ENCODE measurements at places on chromosomes 6 and 20.

DNA sequence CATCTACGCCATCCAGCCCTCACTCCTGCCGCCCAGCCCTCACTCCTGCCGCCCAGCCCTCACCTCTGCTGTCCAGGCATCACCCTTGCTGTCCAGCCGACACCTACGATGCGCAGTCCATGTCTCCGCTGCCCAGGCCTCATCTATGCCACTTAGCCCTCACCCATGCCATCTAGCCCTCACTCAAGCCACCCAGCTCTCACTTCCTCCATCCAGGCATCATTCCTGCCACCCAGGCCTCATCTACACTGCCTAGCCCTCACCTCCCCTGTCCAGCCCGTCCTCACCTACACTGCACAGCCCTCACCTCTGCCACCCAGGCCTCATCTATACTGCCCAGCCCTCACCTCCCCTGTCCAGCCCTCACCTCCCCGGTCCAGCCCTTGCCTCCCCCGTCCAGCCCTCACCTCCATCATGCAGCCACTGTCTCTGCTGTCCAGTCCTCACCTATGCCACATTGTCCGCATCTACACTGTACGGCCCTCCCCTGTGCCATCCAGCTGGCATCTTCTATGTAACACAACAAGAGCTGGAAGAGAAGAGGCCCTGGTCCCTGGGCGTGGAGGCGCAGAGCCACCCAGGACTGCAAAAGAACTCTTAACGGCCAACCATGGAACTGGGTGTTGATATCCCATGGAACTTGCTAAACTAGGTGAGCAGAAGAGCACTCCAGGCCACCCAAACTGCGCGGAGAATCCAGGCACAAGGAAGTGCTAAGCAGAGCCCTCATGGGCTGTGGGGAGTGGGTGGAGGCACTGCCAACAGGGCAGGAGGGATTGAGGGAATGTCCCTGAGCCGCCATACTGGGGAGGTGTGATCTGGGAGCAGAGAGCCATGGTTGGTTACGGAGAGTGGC, 31.0 kb downstream of the RNASET2 start:
- no peak for DNase-seq

DNA sequence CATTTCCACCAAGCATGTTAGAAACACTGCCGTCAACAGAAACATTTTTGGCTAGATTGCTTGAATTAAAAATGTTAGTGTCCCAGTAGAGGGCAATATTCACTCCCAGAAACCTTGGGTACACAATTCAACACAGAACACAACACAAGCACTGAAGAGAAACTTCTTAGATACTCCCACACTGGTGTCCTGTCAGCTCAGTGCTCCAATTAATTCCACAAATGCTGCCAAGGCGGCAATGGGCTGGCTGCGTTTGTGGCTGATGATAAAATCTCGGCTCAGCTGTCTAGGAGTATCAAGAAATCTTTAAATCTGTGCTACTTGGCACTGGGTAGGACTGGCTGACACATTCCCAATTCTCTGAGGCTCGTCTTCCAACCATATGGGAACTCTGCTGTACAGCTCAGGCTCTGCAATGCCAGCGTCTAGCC, 39.3 kb downstream of the BEND3 start:
- no peak for DNase-seq

DNA sequence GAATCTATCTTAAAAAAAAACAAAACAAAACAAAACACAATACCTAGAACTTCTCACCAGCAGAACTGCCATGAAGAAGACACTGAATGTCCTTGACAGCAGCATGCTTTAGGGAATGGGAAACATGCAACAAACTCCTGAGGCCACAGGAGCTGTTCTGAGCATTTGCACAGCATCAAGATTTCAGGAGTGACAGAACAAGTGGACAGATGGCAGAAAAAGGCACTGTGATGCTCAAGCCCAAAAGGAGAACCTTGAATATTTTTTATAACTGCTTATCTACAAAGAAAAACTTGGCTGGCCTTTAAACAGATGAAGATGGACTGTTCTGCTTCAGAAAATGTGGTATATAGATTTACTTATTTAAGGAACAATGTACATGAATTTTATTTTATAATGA, 158.9 kb downstream of the RALGAPA2 start:
- DNase-seq = no peak

DNA sequence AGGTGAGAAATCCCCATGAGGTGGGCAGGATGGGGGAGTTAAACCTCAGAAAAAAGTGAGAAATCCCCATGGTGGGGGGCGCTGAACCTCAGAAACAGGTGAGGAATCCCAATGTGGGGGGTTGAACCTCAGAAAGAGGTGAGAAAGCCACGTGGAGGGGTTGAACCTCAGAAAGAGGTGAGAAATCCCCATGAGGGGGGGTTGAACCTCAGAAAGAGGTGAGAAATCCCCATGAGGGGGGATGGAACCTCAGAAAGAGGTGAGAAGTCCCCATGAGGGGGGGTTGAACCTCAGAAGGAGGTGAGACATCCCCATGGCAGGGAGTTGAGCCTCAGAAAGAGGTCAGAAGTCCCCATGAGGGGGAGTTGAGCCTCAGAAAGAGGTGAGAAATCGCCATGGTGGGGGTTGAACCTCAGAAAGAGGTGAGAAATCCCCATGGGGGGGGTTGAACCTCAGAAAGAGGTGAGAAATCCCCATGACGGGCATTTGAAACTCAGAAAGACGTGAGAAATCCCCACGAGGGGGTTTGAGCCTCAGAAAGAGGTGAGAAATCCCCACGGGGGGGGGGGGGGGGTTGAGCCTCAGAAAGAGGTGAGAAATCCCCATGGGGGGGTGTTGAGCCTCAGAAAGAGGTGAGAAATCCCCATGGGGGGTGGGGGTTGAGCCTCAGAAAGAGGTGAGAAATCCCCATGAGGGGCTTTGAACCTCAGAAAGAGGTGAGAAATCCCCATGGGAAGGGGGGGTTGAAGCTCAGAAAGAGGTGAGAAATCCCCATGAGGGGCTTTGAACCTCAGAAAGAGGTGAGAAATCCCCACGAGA, 14.3 kb upstream of the GOPC start:
- no peak for DNase-seq

- DNase-seq = no peak
Observed at GRCh38 chr6:40320441-40320840, 266.7 kb downstream of the LRFN2 start.

DNA sequence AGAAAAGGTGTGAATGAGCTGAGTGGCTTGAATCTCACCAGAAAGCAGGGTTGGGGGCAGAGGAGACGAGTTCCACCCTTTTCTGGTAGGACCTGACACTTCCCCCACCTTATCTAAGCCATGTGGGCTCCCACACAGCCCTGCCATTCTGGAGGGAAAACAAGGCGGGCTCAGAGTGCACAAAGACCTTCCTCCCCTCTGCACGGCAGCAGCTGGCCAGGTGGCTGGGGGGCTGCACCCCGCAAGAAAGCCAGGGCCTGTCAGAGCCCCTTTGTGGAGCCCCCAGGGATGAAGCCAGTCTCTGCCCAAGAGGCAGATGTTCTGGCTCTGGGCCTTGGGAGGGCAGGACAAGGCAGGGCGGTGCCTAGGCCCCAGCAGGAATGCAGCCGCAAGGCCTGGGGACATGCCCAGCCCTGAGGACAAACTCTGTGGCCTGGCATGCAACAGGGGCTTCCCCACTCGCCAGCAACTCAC, 48.4 kb upstream of the DSN1 start:
- no peak for DNase-seq

GRCh38 chr6:127483399-127484055, 24.3 kb upstream of the KIAA0408 start:
- DNase-seq = no peak

DNA sequence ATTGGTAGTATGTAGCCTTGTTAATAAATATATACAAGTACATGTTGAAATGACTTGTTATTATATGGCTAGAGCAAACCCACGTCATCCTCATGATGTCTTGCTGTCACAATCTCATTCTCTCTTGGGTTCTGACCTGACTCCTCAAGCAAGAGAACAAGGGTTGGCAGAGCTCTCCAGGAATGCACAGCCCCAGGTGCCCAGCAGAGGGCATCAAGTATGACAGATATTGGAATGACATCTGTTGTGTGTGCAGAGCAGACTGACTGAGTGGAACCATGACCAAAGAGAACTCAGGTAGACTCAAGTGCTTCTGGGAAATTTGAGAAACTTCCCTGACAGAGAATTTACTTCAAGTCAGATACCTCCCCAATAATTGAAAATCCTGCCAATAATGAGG, 90.6 kb downstream of the PAX1 start:
- DNase-seq = no peak

DNA sequence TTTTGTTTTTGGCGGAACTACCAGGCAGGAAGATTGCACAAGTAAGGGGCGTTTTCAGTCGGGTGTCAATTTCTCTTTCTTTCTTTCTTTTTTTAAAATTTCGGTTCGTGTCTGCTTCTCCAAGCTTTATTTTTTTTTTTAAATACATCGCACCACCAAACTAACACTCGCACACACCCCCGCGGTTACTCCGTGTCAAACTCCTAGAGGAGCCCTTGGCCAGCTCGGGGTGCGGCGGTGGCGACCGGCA, 338 bp downstream of the UTRN start:
- peak; percentile 40 for DNase-seq

- DNase-seq = peak; percentile 60
Observed at GRCh38 chr6:105981002-105981887, 104.9 kb upstream of the PRDM1 start.

DNA sequence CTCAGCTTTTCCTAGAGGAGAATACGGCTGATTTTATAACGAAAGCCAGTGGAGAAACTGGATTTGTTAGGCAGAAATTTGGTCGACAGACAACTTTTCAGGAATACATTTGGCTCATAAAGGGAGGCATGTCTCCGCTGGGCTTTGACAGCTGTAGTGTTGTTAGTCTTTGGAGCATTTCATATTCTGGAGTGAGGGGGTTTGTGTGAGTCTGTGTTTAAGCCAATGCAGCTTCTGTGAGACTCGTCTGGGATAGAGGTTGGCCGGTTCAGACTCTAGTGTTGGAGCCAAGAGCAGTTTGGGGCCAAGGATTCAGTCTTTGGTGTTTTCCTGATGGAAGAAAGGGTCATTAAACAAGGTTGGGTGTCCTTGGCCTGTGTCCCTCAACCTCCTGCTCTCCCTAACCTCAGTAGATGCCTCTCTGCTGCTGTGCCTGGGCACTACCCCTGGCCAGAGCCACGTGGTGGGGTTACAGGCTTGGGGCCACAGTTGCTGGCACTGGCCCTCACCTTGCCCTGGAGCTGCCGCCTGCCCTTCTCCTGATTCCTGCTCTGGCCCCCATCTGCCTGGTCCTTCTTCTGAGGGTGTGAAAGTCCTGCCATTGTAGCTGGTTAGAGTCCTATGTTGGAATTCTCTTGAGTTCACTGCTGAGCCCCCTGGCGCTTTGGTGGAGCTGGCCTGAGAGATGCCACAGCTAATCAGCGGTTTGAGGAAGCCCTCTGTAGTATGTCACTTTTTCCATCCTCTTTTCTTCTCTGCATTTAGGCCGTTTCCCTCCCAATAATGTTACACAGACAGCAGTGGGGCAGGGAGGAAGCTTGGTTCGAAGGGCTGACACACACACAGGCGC, 6.9 kb downstream of the PTK7 start:
- no peak for DNase-seq

- DNase-seq = no peak
Observed at GRCh38 chr6:47729019-47729418, 30.6 kb downstream of the ADGRF4 start.

DNA sequence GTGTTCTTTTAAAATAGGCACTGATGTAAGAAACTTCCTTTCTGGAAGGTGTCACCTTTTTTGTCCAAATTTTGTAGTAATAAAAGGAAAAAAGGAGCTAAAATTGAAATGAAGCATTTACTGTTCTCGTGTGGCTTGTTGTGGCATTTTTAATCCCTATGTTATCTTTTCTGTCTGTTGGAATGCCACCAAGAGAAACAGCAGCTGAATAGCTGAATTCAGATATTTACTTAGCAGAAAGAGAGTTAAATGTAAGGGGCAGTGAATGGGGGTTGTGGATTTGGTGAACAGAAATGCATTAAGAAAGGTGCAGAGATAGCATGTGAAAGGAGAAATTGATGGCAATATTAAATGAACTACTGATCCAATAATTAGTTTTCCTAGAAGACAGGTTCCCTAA, 573.6 kb upstream of the EPHA7 start:
- DNase-seq = no peak

DNA sequence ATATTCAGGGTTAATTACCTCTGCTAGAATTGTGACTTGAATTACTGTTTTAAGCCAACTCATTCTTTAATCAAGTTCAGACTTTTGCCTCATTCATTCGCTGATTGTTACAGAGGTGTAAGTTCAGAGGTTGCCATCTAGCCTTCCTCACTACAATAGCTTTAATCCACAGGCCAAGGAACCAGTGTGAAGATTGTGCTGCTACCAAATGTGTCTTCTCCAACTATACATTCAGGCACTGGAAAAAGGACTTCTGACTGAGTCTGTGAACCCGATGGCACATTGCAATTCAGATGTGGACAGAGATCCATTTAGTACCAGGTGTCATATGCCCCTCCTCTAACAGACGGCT, 111.2 kb upstream of the ADGRF1 start:
- no peak for DNase-seq

DNA sequence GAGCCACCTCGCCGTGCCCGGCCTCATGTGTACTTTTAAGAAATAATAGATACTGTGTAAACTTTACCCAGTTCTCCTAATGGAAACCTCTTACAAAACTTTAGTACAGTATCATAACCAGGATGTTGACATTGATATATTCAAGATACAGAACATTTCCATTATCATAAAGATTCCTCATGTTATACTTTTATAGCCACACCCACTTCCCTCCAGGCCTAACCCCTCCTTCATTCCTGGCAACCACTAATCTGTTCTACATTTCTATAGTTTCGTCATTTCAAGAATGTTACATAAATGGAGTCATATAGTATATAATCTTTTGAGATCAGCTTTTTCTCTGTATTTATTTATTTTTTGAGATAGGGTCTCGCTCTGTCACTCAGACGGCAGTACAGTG, 52.6 kb upstream of the SALL4 start:
- DNase-seq = no peak

DNA sequence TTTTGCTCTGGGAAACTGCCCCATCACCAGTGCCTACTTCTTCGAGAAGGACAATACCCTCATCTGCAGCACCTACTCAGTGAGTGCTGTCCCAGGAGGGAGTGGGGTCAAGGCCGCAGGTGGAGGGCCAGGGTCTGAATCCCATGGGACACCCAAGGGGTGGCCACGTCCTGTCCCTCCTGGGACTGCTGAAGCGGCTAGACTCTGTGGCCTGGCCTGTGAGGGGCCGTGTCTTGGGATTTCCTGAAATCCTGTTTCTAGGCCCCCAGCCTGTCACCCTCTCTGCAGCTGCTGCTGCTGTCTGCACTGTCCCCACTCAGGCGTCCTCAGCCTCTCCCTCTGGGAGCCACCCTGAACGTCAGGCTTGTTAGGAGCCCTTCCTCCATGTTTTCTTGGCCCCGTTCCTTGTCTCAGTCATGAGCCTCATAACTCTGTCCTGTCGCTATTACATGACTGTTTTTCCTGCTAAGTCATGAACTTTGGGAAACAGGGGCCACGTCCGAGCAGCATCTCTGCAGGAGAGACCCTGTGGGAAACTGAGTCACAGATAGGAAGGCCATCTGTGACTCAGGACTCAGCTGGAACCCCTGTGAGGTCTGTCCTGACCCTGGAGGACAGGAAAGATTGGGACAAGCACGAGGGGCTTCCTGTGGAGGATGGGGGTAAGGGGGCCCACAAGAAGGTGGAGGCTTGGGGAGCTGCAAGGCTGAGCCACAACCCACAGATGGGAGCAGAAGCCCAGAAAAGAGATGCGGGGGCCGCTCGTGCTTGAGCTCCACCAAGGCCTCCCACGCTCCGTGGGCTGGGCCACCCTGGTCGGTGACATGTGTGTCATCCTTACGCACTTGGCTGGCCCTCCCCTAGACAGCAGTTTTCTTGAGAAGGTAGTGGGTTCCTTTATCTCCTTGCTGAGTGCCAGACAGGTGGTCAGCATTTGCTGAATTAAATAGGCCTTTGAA, 49.9 kb downstream of the EFCAB8 start:
- DNase-seq = no peak

GRCh38 chr20:37331060-37331857, 14.7 kb upstream of the SRC start:
- no peak for DNase-seq

Measured in activated naive CD4-positive, alpha-beta T cell treated with anti-CD3 and anti-CD28 coated beads, Interleukin-2, amount 10 ng/mL, durations not matched to agents 7 days and 5 days (primary cell).